ENCODE measurements at places on chromosomes 3 and 15.

DNA sequence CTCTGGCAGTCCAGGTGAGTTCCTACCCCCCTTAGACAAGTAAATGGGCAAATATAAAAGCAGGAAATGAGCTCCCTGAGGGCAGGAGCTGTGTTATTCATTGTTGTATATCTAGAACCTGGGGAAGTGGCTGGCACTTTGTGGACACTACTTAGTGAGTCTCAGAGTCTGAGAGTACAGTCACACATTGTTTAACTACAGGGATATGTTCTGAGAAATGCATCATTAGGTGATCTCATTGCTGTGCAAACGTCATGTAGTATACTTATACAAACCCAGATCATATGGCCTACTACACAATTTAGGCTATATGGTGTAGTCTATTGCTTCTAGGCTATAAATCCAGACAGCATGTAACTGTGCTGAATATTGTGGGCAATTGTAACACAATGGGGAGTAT lies 52.4 kb downstream of the DRD3 start:
- no peak for DNase-seq

GRCh38 chr3:108124337-108125152 lies 33.7 kb upstream of the CD47 start:
- DNase-seq = peak; percentile 83

GRCh38 chr3:123640311-123640710 lies 55.5 kb upstream of the HACD2 start:
- DNase-seq = no peak

GRCh38 chr15:42409011-42409410 lies 49.7 kb downstream of the CAPN3 start:
- DNase-seq = no peak

DNA sequence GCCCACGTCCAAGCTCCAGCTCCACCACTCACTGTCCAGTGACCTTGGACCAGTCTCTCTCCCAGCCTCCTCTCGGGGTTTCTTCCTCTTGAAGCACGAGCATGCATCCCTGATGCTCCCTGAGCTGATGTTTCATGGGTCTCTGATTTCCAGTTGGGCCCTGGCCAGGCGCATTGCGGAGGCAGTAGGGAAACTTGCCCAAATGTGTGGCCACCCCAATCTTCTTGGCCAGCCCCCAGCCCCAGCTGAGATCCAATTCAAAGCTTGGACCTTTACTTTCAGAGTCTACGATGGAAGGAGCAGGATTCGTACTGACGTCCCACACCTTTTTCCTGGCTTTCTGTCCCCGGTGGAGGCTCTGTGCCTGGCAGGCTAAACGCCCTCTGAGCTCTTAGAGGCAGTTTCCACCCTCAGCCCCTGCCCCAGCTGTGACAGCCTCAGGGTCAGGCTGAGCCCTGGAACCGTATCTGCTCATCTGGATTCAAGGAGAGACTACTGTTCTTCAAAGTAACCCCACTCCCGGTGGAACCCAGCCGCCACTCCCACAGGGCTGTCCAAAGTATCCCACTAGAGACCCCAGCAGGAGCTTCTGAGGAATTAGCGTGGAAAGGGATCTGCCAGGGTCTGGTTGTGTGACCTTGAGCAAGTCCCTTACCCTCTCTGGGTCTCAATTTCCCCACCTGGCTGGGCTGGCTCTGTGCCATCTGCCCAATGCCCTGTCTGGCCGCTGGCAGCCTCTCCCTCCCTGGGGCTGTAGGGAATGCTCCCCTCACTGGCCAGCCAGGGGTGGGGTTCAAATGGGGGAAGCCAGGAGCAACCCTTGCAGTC lies 37.4 kb downstream of the CPN2 start:
- DNase-seq = peak; percentile 73

GRCh38 chr3:63228677-63229076 lies 49.4 kb upstream of the SYNPR start:
- DNase-seq = peak; percentile 40

- DNase-seq = no peak
Observed at GRCh38 chr15:39680868-39681267, 100.0 kb downstream of the THBS1 start.

GRCh38 chr3:149151843-149152242 lies 22.4 kb downstream of the HPS3 start:
- DNase-seq = no peak

GRCh38 chr15:88615303-88616107 lies 5.6 kb upstream of the AEN start:
- DNase-seq = no peak

- no peak for DNase-seq
Observed at GRCh38 chr3:159186581-159186980, 384.7 kb downstream of the MFSD1 start.

DNA sequence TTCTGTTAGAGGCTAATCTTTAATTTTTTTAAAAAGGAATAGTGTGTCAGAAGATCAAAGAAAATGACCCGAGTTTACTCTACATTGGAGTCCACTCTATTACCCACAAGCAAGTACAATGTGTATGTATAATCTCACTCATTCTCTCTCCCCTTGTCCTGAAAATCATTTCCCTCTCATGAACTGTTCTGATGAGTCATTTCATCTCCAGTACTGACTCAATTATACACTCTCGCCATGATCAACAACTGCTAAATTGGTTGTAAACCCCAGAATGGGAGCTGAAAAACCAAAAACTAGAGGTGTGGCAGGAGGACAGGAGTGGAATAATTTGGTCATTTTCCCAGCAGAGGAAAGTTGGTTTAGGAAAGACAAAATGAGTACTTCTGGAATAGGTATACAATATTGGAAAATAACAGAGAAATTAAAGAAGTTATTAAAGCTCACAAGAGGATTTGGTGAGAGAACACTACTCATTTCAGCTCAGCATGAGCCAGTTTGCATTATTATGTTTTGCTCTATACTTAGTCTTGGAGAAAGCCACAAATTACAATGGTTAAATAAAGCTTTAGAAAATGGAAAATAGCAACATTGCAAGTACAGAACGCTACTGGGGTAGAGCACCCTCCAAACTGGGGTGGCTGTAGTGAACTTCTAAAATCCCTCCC lies 144.3 kb upstream of the PFN2 start:
- no peak for DNase-seq

DNA sequence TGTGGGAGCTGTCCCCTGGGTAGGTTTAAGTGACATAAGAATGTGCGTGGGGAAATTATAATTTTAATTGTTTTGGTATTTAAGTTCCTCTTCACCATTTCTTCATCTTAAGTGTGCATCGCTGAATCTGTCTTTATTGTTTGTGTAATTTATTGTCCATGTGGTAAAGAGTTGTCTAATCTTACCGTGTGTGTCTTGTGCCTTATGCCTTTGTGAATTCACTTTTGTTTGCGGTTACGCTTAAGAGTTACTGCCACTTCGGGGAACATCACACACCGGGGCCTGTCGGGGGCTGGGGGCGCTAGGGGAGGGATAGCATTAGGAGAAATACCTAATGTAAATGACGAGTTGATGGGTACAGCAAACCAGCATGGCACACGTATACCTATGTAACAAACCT lies 767 bp downstream of the WDR48 start:
- DNase-seq = no peak

GRCh38 chr3:178479860-178480259 lies 56.4 kb upstream of the KCNMB2 start:
- DNase-seq = peak; percentile 52

DNA sequence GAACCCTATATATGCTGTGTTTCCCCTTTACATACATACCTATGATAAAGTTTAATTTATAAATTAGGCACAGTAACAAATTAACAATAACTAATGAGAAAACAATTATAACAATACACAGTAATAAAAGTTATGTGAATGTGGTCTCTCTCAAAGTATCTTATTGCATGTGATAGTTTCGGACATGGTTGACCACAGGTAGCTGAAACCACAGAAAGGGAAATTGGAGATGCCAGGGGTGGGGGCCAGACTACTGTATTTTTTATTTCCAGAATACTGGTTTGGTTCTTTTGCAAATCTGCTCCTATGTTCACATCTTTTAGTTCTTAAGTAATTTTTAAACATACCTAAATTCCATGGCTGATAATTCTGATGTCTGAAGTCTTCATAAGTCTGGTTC lies 40.7 kb downstream of the PTH1R start:
- no peak for DNase-seq

DNA sequence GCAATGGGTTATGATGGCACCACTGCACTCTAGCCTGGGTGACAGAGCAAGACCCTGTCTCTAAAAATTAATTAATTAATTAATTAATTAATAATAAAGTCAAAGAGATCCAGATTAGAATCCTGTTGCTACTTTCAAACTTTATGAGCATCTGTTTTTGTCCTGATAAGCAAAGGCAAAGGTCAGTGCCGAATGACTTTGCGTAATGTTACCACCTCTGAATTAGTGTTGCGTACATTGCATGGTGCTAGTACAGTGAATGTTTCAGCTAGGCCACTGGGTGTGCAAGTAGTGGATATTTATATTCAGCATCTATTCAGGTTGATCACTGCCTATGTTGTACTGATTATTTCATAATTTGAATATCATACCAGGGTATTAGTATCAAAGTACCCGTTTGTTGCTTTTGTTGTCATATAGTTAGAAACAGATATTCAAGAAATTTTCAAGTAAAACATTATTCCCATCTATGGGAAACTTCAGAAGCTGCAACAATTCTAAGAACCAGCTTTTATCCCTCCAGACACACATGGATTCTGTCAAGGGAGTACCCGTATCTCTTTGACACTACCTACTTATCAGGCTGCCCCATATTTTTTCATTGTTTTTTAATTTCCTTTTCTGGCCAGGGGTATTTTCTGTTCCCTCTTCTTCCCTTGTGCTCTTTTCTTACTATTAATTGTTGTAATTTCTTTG lies 127.1 kb upstream of the GRM7 start:
- DNase-seq = no peak

DNA sequence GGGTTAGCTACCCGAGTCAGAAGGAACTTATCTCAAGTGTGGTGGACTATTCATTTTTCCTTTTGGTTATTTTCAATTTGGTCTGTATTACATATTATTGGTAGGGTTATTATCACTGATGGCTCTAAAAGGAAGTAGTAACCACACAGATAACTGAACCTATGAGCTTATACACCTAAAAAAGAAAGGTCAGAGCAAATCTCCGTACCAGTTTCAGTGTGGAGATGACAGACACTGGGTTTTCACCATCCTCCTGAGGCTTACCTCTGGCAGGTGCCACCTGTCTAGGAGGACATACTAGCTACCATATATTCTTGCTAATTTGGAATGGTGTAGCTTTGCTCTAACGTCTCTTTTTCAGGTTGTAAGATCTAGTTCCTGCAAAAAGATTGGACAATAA lies 10.2 kb downstream of the GAP43 start:
- no peak for DNase-seq

GRCh38 chr3:124276133-124276532 lies 284.2 kb upstream of the ROPN1 start:
- no peak for DNase-seq

- no peak for DNase-seq
Observed at GRCh38 chr15:33293713-33294334, 16.9 kb upstream of the RYR3 start.

- DNase-seq = no peak
Observed at GRCh38 chr3:113643583-113643982, 52.9 kb downstream of the USF3 start.

DNA sequence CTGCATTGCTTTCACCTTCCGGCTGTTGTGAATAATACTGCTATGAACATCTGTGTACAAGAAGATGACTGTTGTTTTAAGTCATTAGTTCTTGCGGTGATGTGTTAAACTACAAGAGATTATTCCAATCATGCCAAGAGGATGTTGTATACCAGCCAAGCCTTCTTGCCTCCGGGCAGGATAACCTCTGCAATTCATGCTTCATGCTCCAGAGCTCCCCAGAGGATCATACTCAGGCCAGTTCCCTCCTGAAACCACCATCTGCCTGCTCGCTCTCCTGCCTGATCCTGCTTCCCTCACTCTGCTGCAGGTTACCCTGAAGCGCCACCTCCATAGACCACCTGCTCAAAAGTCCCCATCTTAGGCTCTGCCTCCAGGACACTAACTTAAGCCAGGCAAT lies 187.1 kb upstream of the PROK2 start:
- no peak for DNase-seq

DNA sequence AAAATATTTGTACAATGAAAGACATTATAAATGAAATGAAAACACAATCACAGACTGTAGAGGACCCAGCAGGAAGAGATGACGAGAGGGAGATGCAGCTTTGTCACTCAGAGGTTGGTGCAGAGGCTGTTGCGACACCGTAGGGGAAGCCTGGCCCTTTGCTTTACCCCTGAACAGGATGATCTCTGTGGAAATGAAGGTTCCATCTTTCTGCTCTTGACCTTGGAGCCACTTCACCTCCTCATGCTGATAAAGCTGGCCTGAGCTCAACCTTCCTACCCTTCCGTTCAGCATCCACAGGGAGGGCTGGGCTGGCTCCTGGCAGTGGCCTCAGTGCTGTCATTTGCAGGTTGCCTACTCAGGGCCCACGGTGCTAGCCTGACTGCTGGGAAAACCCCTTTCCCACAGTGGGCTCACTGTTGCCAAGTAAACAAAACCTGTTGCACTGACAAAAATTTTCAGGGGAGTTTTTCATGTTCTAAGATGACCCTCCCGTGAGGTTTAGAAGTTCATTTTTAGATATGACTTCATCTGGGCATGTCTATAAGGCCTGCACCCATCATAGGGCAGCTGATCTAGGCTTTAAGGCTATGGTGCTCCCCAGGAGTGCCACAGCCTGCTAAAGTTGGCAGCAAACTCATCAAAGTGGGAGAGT lies 3.0 kb upstream of the CD80 start:
- no peak for DNase-seq

GRCh38 chr3:142282503-142282902 lies 57.1 kb upstream of the GK5 start:
- no peak for DNase-seq

GRCh38 chr3:162538491-162538890 lies 1041.9 kb downstream of the OTOL1 start:
- no peak for DNase-seq

GRCh38 chr3:138921316-138922292 lies 25.3 kb downstream of the FOXL2 start:
- no peak for DNase-seq

DNA sequence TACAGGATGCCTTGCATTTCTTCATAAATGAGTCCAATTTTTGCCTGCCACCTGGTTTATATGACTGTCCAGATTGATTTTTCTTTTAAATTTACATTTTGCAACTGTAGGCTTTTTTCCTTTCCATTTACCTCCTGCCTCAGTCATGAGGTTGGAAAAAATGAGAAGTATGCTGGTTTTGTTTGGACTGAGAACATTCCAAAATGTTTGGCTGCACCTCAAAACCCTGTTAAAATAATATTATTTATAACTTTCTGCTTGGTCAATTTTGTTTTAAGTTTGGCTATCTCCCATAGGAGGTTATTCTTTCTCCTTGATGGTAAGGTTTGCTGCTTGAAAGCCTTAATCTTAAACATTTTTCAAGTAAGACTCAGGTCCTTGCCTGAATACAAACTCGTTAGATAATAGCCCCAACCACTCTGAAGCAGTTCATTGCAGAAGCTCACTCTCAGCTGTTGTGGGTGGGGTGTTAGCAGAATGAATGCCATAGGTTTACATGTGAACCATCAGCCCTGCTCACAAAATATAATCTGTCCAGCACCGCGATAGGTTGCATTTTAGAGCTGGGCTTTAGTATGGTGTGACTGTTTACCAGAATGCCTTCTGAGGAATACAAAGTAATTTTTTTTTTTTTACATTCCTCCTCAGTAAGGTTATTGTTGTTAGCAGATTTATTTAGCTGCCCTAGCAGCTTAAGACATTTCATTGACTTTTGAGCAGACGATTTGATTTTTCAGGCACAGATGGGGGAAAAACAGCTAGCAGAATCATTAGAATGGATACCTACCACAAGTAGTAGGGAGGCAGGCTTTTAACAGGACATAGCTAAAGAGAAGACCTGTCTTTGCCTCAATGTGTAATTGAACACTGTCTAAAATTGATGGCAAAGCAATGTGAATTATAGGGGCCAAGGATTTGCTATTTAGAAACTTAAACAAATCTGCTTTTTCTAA lies 630.8 kb upstream of the KCNMB2 start:
- no peak for DNase-seq

- DNase-seq = no peak
Observed at GRCh38 chr3:169138849-169139420, 524.6 kb downstream of the MECOM start.
